Activated CD4-positive, alpha-beta memory T cell treated with anti-CD3 and anti-CD28 coated beads for 36 hours (primary cell): ENCODE measurements at places on chromosomes 5 and 9. TPM values are rescaled to one million over a fixed set of nuclear protein-coding genes. Genes with fewer than 3 reads are reported as not detected.
A peak's percentile ranks its signal among the peaks of the same experiment; 100 is the strongest.

GRCh38 chr9:82761027-82761426 lies 301.9 kb downstream of the RASEF start:
- no peaks in the 10 kb centered on the region for H3K4me1 ChIP-seq
- no peak for DNase-seq
- no peaks in the 10 kb centered on the region for H3K27me3 ChIP-seq
- H3K36me3 ChIP-seq: no peaks in the 10 kb centered on the region
- H3K4me3 ChIP-seq: no peak overlapping the region

DNA sequence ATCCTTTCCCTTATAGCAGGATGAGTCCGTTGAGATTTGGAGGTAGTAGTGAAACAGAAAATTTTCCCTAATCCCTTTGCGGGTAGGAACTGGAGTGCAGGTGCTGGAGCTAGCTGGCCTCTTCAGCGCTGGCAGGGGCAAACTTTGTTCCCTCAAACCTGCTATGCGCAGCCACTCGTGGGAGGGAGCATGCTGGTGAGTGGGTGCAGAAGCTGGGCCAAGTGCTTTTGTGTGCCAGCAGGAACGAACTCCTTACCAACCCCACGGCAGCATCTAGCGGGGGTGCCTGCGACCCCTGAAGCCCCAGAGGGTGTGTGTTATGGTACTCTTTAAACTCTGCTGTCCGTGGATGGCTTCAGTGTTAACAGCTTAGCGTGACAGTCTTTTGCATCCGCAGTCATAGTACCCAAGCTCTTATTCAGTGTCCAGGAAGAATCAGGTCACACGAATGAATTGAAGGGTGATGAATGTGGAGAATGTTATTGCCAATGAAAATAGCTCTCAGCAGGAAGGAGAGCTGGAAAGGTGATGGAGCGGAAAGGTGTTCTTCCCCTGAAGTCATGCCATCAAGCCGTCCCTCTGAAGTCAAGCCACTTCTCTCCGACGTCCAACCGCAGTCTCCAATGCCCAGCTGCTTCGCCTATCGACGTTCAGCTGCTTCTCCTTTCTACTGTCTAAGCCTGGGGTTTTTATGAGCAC lies 1445.1 kb upstream of the CDH9 start:
- no peaks in the 10 kb centered on the region for H3K27me3 ChIP-seq
- H3K4me3 ChIP-seq: no peak overlapping the region
- H3K4me1 ChIP-seq: no peaks in the 10 kb centered on the region
- H3K27ac ChIP-seq: no peak overlapping the region

DNA sequence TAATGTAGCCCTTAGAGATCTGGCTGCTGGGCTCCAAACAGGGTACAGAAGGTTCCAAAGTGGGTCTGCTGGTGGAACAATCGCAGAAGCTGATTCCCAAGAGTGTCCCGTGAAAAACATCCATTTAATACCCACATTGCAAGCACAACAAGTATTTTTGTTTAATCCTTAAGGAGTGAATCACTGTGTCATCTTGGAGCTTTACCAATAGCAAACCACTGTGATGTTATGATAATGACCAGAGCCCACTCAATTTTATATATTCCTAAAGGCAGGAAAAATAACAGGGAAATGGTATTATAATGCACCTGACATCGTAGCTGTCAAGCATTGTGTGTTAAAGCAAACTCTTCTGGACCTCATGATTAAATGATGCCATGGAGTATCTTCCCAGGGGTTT lies 291.9 kb downstream of the FBXL7 start:
- no peaks in the 10 kb centered on the region for H3K27me3 ChIP-seq
- H3K4me1 ChIP-seq: no peaks in the 10 kb centered on the region
- no peak overlapping the region for H3K4me3 ChIP-seq
- no peak overlapping the region for H3K27ac ChIP-seq

Gene SQSTM1
- total RNA-seq: 130 TPM

DNA sequence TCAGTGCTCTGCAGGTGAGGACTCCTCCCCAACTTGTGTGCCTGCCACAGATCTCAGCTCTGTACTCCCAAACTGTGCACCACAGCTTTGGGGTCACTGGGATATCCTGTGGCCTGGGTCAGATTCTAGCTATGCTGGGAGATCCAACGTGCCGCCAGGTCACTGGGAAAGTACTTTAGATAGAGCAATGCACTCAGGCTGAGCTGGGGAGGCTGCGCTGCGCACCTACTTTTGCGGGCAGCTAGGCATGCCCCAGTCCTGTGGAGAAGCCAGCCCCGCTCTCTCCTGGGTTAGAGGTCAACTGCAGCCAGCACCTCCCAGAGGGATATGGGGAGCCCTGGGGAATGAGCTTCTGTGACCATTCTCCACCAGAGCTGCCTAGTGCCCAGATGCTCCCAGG lies 552.1 kb upstream of the CDH9 start:
- no peak overlapping the region for H3K27ac ChIP-seq
- H3K4me3 ChIP-seq: no peak overlapping the region
- no peaks in the 10 kb centered on the region for H3K36me3 ChIP-seq
- H3K27me3 ChIP-seq: no peaks in the 10 kb centered on the region

- no peaks in the 10 kb centered on the region for H3K27me3 ChIP-seq
- H3K27ac ChIP-seq: no peak overlapping the region
- no peaks in the 10 kb centered on the region for H3K4me1 ChIP-seq
- no peak overlapping the region for H3K4me3 ChIP-seq
- no peaks in the 10 kb centered on the region for H3K36me3 ChIP-seq
These were observed 301.7 kb downstream of the MRPS30 start for GRCh38 chr5:45110399-45110798.

Gene ADAMTS13
- total RNA-seq: 2.6 TPM

DNA sequence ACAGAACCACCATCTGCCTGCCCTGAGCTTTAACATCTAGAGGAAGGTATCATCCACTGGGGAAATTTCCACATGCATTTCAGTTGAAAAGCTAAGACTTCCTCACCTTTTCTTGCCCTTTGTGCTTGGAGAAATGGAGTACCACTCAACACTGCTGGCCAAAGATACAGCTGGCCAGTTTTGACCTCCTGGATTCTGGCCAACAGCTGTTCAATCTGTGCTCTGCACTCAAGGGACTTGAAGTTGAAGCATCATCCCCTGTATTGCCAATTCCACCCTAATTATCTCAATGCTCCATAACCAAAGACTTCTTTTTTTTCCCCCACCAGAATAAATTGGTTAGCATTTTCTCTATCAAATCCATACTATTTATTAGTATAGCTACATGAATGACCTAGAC lies 70.4 kb upstream of the PRDM9 start:
- DNase-seq: no peak
- H3K27me3 ChIP-seq: no peaks in the 10 kb centered on the region
- no peaks in the 10 kb centered on the region for H3K36me3 ChIP-seq
- H3K4me1 ChIP-seq: no peaks in the 10 kb centered on the region

Gene FIBCD1
- total RNA-seq: not detected

DNA sequence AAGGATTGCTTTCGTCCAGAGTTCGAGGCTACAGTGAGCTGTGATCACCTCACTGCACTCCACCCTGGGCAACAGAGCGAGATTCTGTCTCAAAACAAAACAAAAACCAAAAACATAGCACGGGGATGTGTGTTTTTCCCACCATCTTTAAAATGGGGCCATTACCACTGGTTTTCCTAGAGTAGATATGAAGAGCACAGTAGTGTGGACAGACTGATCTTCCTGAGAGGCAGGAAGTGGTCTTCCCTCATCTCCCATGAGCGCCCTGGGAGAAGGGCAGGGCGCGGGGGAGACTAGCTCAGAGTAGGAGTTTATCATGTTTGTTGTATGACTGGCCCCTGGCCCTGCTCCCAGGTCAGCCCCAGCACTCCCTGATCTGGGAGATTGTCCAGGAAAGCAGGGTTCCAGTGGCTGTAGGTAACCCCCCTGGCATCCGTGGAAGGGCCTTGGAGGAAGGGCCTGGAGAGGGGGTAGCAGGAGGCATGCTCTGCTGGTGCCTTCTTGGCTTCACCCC lies 2.3 kb downstream of the SUSD3 start:
- peak overlapping the region; percentile 99 for H3K27ac ChIP-seq
- no peaks in the 10 kb centered on the region for H3K27me3 ChIP-seq
- peaks cover 22% of the 10 kb centered on the region for H3K36me3 ChIP-seq
- DNase-seq: peak; percentile 44
- peak overlapping the region; percentile 90 for H3K4me3 ChIP-seq

DNA sequence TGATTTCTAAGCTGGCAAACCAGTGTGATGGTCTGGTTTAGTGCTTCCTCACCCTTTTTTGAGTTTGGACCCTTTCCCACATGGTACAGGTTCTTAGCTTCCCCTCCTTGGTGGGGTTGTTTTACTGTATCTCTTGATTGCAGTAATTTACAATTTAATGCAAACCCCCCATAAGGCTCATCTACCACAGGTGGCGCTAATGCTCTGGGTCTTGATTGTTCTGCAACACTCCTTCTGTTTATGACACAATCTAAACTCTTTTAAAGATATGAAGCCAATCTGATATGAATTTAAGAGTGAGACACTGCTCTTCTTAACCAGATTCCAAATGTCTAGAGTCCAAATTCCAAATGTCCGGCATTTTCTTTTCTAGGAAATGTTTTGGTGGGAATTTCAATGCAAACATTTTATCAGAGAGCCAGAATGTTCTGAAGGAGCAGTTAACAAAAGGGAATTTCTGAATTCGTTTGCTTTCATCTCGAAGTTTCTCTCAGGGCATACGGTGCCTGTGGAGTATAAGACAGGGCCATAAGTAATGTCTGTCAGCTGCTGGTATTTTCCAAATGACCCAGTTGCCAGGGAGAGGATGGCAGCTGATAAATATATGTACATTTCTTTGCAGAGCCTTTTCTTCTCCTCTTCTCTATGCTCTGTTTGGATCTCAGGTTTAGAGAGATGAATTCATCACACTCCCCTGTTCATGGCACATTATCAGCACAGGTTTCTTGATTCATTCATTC lies 246.8 kb downstream of the ARHGAP26 start:
- no peak overlapping the region for H3K27ac ChIP-seq
- no peaks in the 10 kb centered on the region for H3K27me3 ChIP-seq
- no peak overlapping the region for H3K4me3 ChIP-seq

Gene IFNA2
- not detected for total RNA-seq

DNA sequence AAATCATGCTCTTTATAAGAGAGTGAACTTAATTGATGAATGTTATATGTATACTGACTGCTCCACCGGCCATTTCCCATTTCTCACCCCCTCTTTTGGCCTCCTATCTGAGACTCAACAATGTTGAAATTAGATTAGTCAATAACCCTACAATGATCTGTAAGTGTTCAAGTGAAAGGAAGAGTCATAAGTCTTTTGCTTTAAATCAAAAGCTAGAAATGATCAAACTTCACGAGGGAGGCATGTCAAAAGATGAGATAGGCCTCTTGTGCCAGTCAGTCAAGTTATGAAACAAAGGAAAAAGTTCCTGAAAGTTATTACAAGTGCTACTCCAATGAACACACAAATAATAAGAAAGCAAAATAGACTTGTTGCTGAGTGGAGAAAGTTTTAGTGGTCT lies 83.1 kb downstream of the NLN start:
- H3K4me1 ChIP-seq: peaks cover 29% of the 10 kb centered on the region
- H3K4me3 ChIP-seq: no peak overlapping the region
- H3K36me3 ChIP-seq: peaks cover 40% of the 10 kb centered on the region
- no peak for DNase-seq

GRCh38 chr5:74903165-74903787 lies 37.1 kb upstream of the FAM169A start:
- DNase-seq: peak; percentile 43
- H3K27ac ChIP-seq: no peak overlapping the region
- H3K36me3 ChIP-seq: no peaks in the 10 kb centered on the region
- H3K4me1 ChIP-seq: no peaks in the 10 kb centered on the region

DNA sequence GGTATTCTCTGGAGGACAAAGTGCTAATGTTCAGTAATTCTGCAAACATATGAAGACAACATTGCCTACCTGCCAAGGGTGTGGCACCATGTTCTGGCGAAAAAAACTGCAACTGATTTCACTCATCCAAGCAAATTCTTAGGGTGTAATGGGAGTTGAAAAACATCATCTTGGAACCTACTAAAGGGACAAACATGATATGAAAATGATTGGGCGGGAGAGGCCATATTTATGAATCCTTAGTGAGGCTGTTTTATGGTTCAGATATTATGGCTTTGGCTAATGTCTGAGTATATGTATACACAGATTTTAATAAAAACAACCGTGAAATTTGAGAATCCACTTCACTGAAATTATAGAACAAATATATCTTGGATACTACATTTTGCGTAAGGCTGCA lies 225.7 kb downstream of the ARL15 start:
- no peaks in the 10 kb centered on the region for H3K4me1 ChIP-seq
- DNase-seq: no peak
- no peak overlapping the region for H3K27ac ChIP-seq

DNA sequence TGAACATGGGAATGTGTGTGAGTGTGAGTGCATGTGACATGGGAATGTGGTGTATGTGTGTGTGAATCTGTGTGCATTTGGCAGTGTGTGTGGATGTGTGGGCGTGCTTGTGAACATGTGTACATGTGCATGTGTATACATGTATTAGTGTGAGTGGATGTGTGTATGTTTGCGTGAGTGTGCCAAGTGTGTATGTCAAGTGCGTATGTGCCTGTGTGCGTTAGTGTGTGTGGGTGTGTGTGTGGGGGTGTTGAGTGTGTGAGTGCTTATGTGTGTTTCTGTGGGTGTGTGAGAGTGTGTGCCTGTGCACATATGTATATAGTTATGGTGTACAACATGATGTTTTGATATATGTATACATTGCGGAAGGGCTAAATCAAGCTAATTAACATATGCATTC lies 244.3 kb downstream of the GADD45G start:
- H3K4me3 ChIP-seq: no peak overlapping the region
- H3K27ac ChIP-seq: no peak overlapping the region
- no peaks in the 10 kb centered on the region for H3K36me3 ChIP-seq

Gene CCL27
- not detected for total RNA-seq

GRCh38 chr5:96692441-96692840 lies 30.3 kb downstream of the CAST start:
- no peaks in the 10 kb centered on the region for H3K27me3 ChIP-seq
- no peak overlapping the region for H3K27ac ChIP-seq
- no peak overlapping the region for H3K4me3 ChIP-seq
- peaks cover 7% of the 10 kb centered on the region for H3K4me1 ChIP-seq
- no peak for DNase-seq

Gene GPX8
- not detected for total RNA-seq

Gene SLC9A3
- 1.8 TPM for total RNA-seq

Gene SPATA31A1
- total RNA-seq: not detected

Gene SH2D3C
- total RNA-seq: 35.3 TPM

DNA sequence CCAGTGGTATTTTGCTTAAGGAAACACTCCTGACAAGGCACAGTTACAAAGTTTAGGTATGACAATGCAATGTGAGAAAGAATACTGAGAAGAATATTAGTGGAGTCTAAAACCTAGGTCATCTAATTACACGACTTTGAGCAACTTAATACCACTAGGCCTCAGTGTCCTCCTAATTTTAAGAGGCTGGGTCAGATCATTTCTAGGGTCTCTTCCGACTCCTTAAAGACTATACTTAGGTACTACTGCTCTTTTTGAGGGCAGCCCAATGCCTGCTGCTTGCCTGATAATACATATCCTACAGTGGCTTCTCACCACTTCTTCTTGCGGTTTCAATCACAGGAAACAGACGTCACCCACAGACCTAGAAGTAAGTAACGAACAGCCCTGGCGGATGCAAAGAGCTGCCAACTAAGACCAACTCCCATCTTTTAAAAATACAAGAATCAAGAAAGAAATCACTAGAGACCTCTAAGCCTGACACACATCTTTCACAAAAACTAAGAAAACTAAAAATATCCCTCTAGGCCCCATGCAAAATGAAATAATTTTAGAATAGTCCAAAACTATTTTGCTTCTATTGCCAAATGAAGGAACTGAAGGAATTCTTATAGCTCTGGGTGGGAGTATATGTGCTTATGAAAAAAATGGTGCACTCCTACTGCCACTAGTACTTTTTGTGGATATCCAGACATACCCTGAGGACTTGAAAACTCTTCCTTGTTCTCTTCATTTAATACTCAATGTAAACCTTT lies 13.1 kb downstream of the DIAPH1 start:
- peaks cover 5% of the 10 kb centered on the region for H3K36me3 ChIP-seq
- no peaks in the 10 kb centered on the region for H3K27me3 ChIP-seq
- peaks cover 81% of the 10 kb centered on the region for H3K4me1 ChIP-seq
- peak overlapping the region; percentile 97 for H3K27ac ChIP-seq
- H3K4me3 ChIP-seq: peak overlapping the region; percentile 76

Gene MZB1
- 24.0 TPM for total RNA-seq

Gene SLCO6A1
- not detected for total RNA-seq

Gene TRAPPC13
- 22.4 TPM for total RNA-seq
